Stimulated activated CD4-positive, alpha-beta T cell treated with anti-CD3 and anti-CD28 coated beads, Interleukin-1b, Interleukin-23, amount 100 ng/mL, for 24 hours (primary cell): ENCODE measurements at places on chromosomes 1 and 21.

GRCh38 chr1:41698916-41699860 is 214.7 kb upstream of the EDN2 start:
- DNase-seq = no peak

DNA sequence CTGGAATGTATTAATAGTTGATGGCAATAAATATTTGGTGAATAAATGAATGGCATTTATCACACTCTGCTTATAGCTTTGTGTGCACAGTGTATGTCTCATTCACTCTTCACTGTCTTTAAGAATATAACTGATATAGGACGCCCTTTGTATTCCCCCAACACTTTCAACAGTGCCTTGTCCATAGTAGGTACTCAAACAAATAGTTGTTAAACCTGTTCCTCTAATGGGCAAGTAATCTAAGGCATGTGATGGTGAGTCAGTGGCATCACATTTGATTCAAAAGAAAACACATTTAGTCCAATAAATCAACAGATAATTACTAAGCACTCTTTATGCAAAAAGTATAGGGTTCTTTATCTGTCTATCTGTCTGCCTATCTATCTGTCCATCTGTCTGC is 11.2 kb upstream of the RXRG start:
- no peak for DNase-seq

GRCh38 chr1:16918371-16918770 is 3.4 kb upstream of the CROCC start:
- DNase-seq = no peak

- no peak for DNase-seq
Measured at GRCh38 chr1:37795340-37796125, 1.9 kb downstream of the MANEAL start.

DNA sequence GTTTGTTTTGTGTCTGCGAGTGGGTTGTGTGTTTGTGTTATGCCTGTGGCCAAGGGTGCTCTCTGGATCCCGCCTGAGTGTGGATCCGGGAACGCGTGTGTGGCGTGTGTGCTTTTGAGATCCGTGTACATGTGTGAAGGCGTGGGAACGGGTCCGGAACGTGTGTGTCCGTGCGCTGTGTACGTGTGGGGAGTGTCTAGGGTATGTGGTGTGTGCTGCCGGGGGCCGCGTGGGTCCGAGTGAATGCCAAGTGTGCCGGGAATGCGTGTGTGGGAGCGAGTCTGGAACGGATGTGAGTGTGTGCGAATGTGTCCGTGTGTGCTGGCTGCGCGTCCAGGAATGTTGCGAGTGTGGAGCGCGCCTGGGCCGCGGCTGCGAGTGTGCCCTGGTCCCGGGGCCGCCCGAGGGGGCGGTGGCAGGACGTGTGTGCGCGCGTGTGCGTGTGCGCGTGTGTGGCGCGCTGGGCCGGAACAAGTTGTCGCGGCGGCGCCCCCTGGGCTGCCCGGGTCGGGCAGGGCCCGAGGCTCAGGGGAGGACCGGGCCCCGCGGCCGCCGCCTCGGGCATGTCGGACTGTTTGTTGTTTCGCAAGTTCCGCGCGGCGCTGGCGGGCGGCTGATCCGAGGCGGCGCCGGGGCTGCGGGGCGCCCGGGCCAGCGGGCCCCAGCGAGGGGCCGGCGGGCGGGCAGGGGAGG is 953 bp downstream of the PTPRU start:
- no peak for DNase-seq

- DNase-seq = no peak
Measured at GRCh38 chr21:42892582-42892930, 553 bp upstream of the NDUFV3 start.

- DNase-seq = no peak
Measured at GRCh38 chr1:154970631-154971340, at the start of gene SHC1. SHC1 (minus strand) TSS chr1:154970747; CDS start chr1:154970526, 221 bp downstream.
